ENCODE measurements at places on chromosomes 2 and 18. TPM values are rescaled to one million over a fixed set of nuclear protein-coding genes. Genes with fewer than 3 reads are reported as not detected.

Gene TNFAIP6
- total RNA-seq = not detected

Gene CRYGD
- not detected for total RNA-seq

Gene NFATC1
- total RNA-seq = 5.9 TPM

Gene LOXHD1
- not detected for total RNA-seq

DNA sequence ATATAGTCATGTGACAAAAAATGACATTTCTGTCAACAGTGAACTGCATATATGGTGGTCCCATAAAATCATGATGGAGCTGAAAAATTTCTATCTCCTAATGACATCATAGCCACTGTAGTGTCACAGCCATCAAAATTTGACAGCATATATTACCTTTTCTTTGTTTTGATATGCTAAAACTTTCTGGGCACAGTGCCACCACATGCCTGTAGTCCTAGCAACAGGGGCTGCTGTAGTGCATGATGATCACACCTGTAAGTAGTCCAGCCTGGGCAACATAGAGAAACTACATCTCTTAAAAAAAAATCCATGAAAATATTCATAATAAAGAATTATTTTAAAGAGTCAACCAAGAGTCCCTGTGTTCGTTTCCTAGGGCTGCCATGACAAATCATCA, 155.5 kb upstream of the SERTAD2 start:
- H3K4me1 ChIP-seq = peaks cover 11% of the 10 kb centered on the region
- H3K36me3 ChIP-seq = no peaks in the 10 kb centered on the region
- DNase-seq = no peak

Gene PKP4
- 40.1 TPM for total RNA-seq

- H3K27me3 ChIP-seq = no peaks in the 10 kb centered on the region
- DNase-seq = peak; percentile 17
- no peak overlapping the region for H3K4me3 ChIP-seq
- no peaks in the 10 kb centered on the region for H3K4me1 ChIP-seq
Observed at GRCh38 chr18:69590150-69590549, 189.5 kb downstream of the DOK6 start.

DNA sequence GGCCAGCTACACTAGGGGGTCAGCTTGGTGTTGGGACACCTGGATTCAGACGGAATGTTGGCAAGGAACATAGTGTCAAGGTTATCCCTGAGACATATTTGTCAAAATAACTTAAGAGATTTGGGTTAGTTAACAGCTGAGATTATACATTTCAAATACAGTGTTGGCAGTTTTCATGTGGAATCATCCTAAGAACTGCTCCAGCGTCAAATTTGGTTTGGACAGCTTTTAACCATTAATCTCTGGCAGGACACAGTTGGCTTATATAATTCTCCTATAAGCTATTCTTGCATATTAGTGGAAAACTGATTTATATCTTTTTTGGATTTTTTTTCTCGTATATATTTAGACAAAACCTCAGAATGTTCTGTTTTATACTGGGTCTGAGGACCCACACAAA, 132.2 kb downstream of the CCDC85A start:
- peaks cover 9% of the 10 kb centered on the region for H3K27me3 ChIP-seq
- no peak overlapping the region for H3K27ac ChIP-seq
- H3K4me1 ChIP-seq = no peaks in the 10 kb centered on the region
- no peak for DNase-seq

- peak; percentile 99 for DNase-seq
- H3K36me3 ChIP-seq = no peaks in the 10 kb centered on the region
- peaks cover 47% of the 10 kb centered on the region for H3K4me1 ChIP-seq
- H3K27ac ChIP-seq = peak overlapping the region; percentile 89
- H3K27me3 ChIP-seq = no peaks in the 10 kb centered on the region
Observed at GRCh38 chr2:85504778-85505261, 34.1 kb upstream of the MAT2A start.

- H3K36me3 ChIP-seq = no peaks in the 10 kb centered on the region
- H3K4me3 ChIP-seq = no peak overlapping the region
- peak; percentile 43 for DNase-seq
- peaks cover 44% of the 10 kb centered on the region for H3K27me3 ChIP-seq
- H3K4me1 ChIP-seq = no peaks in the 10 kb centered on the region
- no peak overlapping the region for H3K27ac ChIP-seq
Observed at GRCh38 chr18:27004056-27004829, 138.7 kb upstream of the AQP4 start.

DNA sequence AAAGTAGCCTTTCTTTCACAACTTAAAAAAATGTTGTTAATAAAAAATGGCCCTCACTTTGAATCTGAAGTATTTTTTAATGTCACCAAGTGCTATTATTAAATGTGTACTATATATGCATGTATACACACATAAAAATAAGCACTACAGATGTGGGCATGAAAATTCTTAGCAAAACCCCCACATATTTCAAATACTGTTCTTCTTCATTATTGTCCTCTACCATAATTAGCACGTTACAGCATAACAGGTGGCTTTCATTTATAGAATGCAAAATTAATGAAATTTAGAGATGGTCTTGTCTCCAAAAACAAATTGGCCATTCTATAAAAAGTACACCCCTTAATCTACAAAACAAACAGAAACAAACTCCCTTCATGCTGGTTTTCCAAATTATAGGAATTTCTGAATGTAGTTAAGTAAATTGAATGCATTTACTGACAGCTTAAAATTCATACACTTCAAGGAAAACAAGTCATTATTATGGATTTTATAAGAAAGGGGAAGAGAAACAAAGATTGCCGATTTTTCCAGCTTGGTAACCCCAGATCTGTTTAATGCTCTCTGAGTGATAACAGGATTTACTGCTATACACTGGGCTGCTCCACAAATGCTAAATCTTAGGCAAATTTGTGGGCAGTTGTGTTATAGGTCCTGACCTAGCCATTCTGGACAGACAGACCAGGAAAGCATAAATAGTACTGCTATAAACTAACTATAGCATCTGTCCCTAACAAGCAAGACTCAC, 67.2 kb downstream of the SPRED2 start:
- H3K4me3 ChIP-seq = peak overlapping the region; percentile 66
- peaks cover 50% of the 10 kb centered on the region for H3K4me1 ChIP-seq
- DNase-seq = no peak
- peaks cover 5% of the 10 kb centered on the region for H3K36me3 ChIP-seq
- peak overlapping the region; percentile 98 for H3K27ac ChIP-seq
- H3K27me3 ChIP-seq = no peaks in the 10 kb centered on the region

DNA sequence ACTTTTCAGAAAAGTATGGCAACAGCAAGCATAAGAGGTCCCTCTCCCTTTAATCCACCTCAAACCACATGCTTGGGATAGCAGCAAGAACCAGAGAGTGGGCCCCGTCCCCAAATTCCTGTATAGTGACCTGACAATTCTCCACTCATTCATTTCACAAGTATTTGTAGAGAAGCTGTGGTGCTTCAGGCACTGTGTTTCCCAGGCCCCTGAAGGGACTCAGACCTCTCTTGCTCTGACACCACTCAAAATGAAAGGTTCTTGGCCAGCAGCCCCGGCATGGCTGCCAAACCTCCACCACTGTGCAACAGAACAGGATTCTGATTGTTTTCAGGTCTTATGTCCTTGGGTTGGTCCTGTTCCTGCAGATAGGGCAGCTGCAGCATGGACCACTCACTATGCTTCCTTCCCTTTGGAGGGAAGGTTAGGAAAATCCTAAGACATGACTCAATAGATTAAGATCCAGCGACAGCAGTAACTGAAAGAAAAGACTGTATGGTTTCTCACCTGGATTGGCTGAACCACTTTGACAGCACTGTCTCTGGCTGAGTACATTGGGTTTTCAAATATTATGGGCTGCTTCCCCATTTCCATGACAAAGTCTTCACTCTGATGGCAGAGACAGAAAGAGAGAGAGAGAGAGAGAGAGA, 67.6 kb downstream of the DHRS9 start:
- H3K27ac ChIP-seq = no peak overlapping the region
- no peaks in the 10 kb centered on the region for H3K27me3 ChIP-seq
- no peaks in the 10 kb centered on the region for H3K36me3 ChIP-seq
- no peaks in the 10 kb centered on the region for H3K4me1 ChIP-seq
- no peak overlapping the region for H3K4me3 ChIP-seq
- DNase-seq = no peak

DNA sequence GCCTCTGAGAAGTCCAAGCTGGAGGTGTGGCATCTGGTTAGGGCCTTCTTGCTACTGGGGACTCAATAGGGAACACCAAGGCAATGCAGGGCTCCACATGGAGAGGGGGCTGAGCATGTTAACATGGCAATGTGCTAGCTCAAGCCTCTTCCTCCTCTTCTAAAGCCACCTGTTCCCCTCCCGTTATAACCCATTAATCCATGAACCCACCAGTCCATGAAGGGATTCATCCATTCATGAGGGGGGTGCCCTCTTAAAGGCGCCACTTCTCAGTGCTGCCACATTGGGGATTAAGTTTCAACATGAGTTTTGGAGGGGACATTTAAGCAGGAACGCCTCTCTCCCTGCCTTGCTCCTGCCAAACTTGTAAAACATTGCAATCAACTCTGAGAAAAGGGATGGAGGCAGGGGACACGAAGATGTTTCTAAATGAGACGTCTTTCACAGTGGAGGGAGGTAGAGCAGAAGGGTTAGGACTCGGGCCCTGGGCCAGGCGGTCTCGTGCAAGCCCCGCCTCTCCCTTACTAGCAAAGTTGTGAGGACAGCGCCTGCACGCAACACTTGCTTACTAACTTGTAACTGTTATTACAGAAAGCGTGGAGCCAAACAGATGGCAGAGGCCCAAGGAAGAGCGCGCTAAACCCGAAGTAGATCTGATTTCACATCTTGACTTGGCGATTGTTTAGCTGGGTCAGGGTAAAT, 118.2 kb upstream of the ZNF516 start:
- no peaks in the 10 kb centered on the region for H3K4me1 ChIP-seq
- no peak overlapping the region for H3K27ac ChIP-seq
- H3K36me3 ChIP-seq = no peaks in the 10 kb centered on the region
- peaks cover 75% of the 10 kb centered on the region for H3K27me3 ChIP-seq
- no peak for DNase-seq
- no peak overlapping the region for H3K4me3 ChIP-seq

Gene DSC2
- 4.8 TPM for total RNA-seq

GRCh38 chr2:100276716-100277115, 45.6 kb downstream of the LONRF2 start:
- no peak overlapping the region for H3K27ac ChIP-seq
- H3K4me1 ChIP-seq = no peaks in the 10 kb centered on the region
- H3K27me3 ChIP-seq = no peaks in the 10 kb centered on the region
- no peaks in the 10 kb centered on the region for H3K36me3 ChIP-seq
- H3K4me3 ChIP-seq = no peak overlapping the region
- no peak for DNase-seq

- peak; percentile 44 for DNase-seq
- H3K27ac ChIP-seq = no peak overlapping the region
- no peaks in the 10 kb centered on the region for H3K36me3 ChIP-seq
Observed at GRCh38 chr2:240912878-240913809, 7.0 kb downstream of the CROCC2 start.

DNA sequence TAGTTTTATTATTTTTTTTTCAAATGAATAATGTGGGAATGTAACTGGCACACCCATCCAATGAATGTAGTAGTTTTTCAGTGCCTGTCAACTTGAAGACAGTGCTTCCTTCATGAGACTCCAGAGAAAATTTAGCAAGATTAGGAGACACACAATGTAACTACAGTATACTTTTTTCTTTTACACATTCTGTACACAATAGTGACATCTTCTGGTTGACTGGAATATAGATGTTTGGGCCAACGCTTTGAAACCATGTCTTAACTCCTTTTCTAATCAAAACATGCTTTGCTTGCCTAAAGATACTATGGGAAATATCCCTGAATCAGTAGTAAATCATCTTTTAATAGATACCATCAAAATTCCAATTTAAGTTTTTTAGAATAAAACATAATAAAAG, 229.5 kb upstream of the ZC3H15 start:
- H3K27ac ChIP-seq = no peak overlapping the region
- peak; percentile 76 for DNase-seq

- peak; percentile 72 for DNase-seq
- no peaks in the 10 kb centered on the region for H3K27me3 ChIP-seq
Observed at GRCh38 chr2:155895016-155895415, 437.5 kb downstream of the NR4A2 start.

DNA sequence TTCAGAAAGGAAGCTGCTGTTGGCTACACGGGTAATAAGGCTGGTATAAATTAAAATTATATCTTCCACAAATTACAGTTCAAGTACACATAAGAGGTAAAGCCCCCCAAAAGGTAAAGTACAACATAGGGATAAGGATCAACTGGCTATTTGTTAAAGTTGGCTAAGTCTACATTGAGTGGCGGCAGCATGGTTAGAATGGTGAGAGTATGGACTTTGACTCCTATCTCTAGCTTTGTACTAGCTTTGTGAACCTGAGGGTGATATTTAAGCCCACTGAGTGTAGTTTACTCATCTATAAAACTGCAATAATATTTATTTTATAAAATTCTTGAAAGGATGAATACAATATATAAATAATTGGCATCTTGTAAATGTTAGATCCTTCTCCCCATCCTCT, 542.8 kb downstream of the DSC3 start:
- no peaks in the 10 kb centered on the region for H3K4me1 ChIP-seq
- no peak overlapping the region for H3K4me3 ChIP-seq
- H3K27ac ChIP-seq = no peak overlapping the region
- H3K36me3 ChIP-seq = no peaks in the 10 kb centered on the region

Gene NT5C1B
- not detected for total RNA-seq

Gene CAPN14
- not detected for total RNA-seq

Gene NEU4
- not detected for total RNA-seq

- no peaks in the 10 kb centered on the region for H3K36me3 ChIP-seq
- peaks cover 6% of the 10 kb centered on the region for H3K4me1 ChIP-seq
- no peak for DNase-seq
- H3K27ac ChIP-seq = no peak overlapping the region
- no peak overlapping the region for H3K4me3 ChIP-seq
- no peaks in the 10 kb centered on the region for H3K27me3 ChIP-seq
Observed at GRCh38 chr2:45888167-45888566, 236.7 kb downstream of the PRKCE start.

Gene PARD6G
- 5.4 TPM for total RNA-seq

- peaks cover 43% of the 10 kb centered on the region for H3K4me1 ChIP-seq
- H3K27ac ChIP-seq = peak overlapping the region; percentile 98
- H3K36me3 ChIP-seq = no peaks in the 10 kb centered on the region
- no peaks in the 10 kb centered on the region for H3K27me3 ChIP-seq
- peak; percentile 36 for DNase-seq
Observed at GRCh38 chr18:54777118-54777791, 51.0 kb upstream of the RAB27B start.

- no peak for DNase-seq
- no peaks in the 10 kb centered on the region for H3K27me3 ChIP-seq
- H3K36me3 ChIP-seq = no peaks in the 10 kb centered on the region
Observed at GRCh38 chr2:205138735-205139134, 543.6 kb upstream of the NRP2 start.

DNA sequence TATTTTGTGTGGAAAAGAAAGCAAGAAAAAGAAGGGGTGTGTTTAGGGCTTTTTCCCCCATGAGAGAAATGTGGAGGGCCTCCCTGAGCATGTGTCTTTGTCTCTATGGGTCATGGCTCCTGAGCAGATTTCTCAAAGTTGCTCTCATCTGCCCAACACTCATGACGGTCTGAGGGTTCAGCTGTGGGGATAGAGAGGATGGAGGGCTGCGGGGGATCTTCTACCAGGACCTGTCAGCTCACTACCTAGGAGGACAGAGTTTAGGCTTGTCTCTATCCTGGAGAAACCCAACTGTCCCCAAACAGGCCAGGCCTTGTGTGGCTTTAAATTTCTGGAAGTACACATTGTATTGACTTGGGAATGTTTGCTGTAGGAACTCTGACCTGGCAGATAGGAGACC, 342.2 kb downstream of the MYCN start:
- no peaks in the 10 kb centered on the region for H3K4me1 ChIP-seq
- H3K27me3 ChIP-seq = no peaks in the 10 kb centered on the region
- no peak overlapping the region for H3K4me3 ChIP-seq
- H3K36me3 ChIP-seq = no peaks in the 10 kb centered on the region
- no peak for DNase-seq

Gene DHRS9
- total RNA-seq = 0.22 TPM

GRCh38 chr2:16363581-16363980, 302.1 kb downstream of the CYRIA start:
- no peaks in the 10 kb centered on the region for H3K27me3 ChIP-seq
- no peak for DNase-seq
- H3K36me3 ChIP-seq = no peaks in the 10 kb centered on the region
- no peaks in the 10 kb centered on the region for H3K4me1 ChIP-seq
- no peak overlapping the region for H3K27ac ChIP-seq

Data from PC-3 (cell line).